Stimulated activated CD8-positive, alpha-beta memory T cell treated with anti-CD3 and anti-CD28 coated beads, Interleukin-2, amount 100 ng/mL, for 1 hour (primary cell): ENCODE measurements at places on chromosomes 4 and X.

- no peak for DNase-seq
Measured at GRCh38 chr4:86898562-86898961, 6.3 kb upstream of the C4orf36 start.

GRCh38 chr4:13626492-13627177, 890 bp downstream of the BOD1L1 start:
- no peak for DNase-seq

DNA sequence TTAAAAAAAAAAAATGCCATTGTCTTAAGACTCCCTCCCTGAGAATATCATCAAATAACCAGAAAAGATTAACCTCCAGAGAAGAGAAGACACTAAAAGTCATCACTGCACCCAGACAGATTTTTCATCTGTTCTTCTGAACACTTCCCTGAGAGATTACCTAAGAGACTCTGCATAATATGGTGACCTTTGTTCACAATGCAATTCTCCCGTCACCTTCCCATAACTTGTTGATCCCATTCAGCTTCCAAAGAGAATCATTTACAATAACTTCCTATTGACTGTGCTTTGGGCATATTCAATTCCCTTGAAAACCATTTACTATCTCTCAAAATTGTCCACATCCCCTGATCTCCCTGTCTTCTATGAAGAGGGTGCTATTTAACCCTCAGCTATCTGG, 85.1 kb upstream of the SMAD1 start:
- no peak for DNase-seq

DNA sequence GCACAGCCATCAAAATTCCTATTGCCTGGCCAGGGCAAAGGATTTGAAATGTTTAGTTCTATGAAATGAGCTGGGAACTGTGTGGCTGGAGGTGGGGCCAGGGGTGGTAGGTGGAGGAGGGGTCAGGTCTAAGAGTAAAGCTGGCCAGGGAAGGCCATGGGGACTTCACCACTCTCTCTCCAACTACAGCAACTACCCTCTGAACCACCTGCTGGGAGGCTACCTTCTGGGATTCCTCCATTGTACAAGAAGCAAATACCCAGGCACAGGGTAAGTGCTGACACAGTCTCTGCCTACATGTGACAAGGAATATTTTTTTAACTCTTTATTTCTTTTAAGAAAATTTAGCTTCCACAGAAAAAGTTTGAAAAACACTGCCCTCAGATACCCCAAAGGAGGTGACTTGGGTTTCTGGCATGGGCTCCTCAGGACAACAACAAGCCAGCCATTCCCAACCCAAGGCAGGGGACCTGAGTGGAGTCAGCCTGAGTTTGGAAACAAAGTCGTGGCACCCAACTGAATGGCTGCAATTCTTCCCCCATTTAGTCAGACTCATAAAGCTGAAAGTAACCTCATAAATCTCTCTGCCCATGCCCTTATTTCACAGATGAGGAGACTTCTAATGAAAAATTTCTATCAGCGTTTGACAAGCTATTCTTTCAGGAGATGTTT, 593.8 kb upstream of the DIPK2B start:
- no peak for DNase-seq
